ENCODE measurements at places on chromosomes 16 and 17.
A peak's percentile ranks its signal among the peaks of the same experiment; 100 is the strongest.

GRCh38 chr17:17141860-17142552, 64.1 kb downstream of the PLD6 start:
- DNase-seq: peak; percentile 41

DNA sequence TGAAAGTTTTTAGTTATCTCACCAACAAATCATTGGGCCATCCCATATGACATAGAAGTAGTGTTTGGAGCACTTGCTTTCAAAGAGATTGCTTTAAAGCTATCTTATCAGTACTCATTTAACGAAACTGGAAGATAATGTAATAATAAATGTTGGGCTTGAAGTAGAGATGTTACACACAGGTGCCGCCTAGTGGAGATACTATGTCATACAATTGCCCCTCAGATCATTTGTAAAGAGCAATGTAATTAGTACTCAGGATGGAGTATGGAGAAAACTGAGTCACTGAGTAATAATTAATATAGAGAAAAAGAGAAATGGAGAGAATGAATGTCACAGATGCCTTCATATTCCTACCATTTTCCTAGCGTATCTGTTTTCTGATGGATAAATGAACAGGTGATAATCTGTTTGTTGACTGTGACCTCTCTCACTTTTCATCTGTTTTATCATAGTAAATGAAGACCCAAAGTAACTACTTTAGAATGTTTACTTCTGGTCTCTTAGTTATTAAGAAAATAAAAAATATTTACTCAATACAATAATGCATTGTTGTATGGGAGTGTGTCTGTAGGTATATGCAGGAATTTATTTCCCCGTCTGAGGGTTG, 80.4 kb downstream of the EFCAB5 start:
- DNase-seq: no peak

DNA sequence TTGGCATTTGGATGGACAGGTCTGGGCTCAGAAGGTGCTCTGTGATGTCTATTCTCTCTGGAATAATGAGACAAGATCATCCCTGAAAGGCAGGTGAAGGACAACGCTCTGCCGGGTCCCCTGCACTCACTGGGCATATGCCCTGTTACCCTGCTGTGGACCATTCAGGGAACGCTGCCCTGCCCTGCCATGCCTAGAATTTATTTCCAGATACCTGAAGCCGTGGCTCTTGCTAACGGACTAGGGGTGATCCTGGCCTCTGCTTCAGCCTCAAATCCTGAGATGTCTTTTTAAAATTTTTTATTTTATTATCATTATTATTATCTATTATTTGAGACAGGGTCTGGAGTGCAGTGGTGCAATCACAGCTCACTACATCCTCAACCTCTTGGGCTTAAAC, 3.9 kb downstream of the SLC5A11 start:
- no peak for DNase-seq

GRCh38 chr17:41456204-41456603, 11.0 kb downstream of the KRT32 start:
- DNase-seq: no peak

DNA sequence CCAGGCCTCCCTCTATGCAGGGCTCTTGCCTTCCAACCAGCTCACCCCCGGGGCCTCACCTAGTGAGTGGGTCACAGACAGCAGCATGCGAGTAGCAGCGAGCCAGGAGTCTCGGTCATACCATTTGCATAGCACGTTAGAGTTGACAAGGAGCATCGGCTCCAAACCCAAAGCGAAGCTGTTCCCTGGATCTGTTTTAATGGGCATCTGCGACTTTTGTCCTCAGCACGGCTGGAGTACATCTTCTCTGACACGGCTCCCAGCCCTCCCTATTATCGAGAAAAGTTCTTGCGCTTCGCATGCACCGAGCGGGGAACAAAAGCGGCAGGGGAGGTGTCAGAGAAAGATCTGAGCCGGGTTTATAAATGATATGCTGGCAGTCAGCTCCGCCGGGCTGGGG, 253.3 kb downstream of the MAF start:
- DNase-seq: no peak

GRCh38 chr16:22862046-22862445, 48.1 kb downstream of the HS3ST2 start:
- DNase-seq: no peak

GRCh38 chr17:61454381-61455323, 2.4 kb downstream of the TBX4 start:
- no peak for DNase-seq

DNA sequence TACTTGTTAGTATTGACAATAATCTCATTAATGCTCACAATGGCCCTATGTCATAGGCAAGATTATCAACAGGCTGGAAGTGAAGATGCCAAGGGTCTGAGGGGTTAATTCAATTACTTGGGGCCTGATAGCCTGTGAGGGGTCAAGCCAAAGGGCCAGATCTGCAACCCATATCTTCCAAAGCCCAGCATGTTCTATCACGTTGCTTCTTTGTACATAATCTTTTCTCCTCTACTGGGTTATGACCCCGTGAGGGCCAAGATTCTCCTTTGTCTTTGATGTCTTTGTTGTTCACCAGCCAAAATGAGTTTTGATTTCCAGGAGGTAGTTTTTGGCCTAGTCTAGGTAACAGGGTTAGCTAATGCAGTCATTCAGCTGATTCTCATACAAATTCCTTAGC, 347.2 kb downstream of the UTP18 start:
- no peak for DNase-seq

GRCh38 chr17:7720125-7720524, 2.6 kb downstream of the DNAH2 start:
- no peak for DNase-seq

DNA sequence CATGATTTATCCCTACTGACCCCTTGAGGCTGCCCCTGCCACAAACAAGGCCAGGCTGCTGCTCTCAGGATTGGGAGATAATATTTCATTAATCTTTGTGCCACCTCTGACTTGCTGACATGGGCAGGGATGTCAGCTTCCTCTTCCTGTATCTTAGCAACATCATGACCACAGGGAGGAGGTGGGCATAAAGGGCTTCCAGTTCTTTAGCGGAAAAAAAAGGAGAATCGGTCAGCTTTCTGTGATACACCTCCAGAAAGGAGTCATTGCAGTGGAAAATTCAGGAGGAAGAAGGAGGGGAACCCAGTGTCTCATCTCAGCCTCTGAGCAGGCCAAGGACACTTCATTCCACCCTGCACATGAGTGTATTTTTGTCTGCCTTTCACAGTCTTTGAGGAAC, 206.8 kb upstream of the SDK2 start:
- DNase-seq: no peak

DNA sequence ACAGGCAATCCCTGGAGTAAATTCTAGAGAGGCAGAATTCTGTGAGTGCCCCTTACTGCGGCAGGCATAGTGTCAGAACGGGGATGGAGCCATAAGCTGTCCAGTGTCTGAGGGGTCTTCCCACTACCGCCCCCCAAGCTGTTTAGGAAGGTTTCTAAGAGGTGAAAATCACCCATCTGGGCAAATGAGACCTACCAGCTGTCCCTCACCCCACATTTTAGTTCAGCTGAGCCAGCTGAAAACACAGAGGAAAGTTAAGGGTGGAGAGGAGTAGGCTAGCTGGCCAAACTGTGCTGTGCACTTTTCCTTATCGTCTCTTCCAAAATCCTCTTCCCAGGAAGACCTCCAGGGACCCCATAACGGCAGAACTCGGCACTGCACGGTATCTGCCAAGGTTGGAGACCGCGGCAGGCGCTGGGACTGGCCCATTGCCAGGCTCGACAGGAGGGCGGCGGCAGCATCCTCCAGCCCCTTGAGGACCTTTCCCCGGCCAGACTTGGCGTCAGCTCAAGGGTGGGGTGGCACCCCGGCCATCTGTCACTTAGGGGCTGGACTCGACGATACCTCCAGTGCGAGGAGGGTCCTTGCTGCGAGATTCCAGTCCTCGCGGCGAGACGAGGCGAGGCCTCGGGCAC, 955 bp downstream of the ACLY start:
- DNase-seq: no peak

DNA sequence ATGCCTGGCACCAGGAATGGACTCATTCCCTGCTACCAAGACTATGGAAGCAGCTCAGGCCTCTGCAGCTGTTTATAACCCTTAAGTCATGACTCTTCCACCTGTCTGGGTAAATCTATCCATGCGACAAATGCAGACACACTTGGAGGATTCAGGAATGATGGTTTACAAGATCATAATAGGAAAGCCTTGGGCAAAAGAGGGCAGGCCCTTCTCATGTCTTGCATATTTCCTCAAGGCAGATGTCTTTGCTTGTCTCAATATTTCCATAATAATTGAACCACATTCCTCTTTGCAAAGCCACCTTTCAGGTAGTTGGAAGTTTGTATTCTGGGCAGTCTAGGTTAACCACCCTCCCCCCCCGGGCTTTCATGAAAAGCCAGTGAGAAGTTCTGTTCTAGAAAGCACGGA, 884 bp upstream of the JPT1 start:
- DNase-seq: no peak

DNA sequence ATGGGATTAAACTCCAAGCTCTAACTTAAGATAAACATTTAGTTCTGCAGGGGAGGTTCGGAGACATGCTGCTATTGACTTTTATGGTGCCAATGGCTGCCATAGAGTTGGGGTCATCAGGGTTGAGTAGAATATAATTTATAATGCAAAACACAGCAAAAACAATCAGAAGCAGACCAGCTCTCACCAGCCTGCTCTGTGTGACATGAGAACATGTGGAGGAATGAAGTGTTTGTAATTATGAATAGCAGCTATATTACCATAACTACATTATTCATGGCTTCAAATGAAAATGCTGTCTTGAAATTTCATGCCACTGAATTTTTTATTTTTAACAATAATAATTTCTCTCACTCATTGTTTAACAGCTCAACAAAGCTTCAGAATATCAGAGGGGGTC, 645.6 kb upstream of the CDH8 start:
- no peak for DNase-seq

DNA sequence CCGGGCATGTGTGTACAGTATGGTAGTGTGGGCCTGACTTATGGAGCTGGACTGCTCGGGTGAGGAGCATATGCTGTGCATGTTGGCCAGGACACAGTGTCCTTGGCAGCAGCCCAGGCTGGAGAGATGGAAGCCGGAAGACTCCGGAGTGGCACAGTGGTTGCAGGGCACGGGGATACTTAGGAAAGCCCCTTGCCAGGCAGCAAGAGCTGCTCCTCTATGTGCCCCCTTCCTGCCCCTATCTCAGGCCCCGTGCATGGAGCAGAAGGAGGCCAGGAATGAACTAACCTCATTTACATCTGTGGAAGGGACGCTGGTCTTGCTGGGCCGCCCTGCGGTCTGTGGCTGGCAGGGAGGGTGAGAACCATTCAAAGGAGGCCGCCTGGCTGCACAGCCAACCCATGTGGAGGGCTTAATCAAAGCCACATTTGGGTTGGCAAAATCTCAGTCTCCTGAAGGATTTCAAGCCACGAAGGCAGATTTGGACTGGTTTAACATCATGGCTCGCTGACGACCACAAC, 32.2 kb upstream of the RCVRN start:
- DNase-seq: no peak

DNA sequence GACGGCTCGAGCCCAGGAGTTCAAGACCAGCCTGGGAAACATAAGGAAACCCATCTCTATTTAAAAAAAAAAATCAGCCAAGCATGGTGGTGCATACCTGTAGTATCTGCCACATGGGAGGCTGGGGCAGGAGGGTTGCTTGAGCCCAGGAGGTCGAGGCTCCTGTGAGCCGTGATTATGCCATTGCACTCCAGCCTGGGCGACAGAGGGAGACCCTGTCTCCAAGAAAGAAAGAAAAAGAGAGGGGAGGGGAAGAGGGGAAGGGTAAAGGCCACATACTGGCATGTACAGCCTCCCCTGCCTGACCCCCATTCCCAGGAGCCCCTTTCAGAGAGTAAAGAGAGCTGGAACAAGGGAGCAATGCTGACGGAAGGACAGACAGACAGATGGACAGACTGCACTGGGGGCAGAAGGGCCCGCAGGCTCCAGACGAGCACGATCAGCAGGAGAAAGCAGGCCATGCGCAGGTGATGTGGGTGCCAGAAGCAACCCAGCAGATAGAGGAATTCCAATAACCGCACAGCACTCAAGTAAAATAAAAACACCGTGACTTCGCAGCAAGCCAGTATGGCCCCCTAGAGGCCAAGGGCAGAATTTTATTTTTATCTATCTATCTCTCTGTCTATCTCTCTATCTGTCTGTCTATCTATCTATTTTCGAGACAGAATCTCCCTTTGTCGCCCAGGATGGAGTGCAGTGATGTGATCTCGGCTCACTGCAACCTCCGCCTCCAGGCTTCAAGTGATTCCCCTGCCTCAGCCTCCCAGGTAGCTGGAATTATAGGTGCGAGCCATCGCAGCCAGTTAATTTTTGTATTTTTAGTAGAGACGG, 27.1 kb upstream of the SNN start:
- DNase-seq: no peak

- DNase-seq: no peak
Measured at GRCh38 chr16:85454171-85454872, 158.8 kb upstream of the GSE1 start.

- no peak for DNase-seq
Measured at GRCh38 chr17:3735515-3735914, 11.8 kb downstream of the HASPIN start.

DNA sequence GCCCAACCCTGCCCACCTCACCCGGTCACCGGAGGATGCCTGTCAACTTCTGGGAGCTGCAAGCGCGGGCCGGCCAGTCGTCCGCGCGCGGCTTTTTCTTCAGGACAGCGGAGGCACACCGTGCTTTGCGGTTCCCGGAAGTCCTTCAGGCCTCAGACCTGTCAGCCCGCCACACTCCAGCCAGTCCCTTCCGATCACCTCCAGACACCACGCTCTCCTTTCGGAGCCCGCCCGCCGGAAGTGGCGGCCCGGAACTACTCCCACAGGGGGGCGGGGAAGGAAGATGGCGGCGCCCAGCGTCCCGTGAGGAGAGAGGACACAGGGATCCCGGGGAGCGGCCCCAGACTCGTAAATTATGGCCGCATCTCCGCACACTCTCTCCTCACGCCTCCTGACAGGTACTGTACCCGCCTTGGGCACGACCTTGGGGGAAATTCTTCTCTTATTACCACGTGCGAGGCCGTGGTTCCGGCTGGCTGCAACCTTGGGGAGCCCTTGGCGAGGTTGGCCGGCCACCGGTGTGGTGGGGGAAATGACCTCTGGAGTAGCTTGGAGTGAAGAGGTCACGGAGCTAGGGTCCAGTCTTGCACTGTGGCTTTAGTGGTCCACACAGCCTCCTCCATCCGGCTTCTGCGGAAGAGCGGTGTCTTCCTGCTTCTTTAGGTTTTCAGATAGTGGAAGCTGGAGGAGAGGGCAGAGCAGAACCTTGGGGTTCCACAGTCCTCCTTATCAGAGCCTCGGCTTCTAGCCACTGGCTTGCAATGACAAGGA, at the start of gene COX10:
COX10 (plus strand) TSS at position 254 of the 771 bp plus-strand sequence; CDS start at position 356, 102 bp downstream.
- DNase-seq: peak; percentile 68

DNA sequence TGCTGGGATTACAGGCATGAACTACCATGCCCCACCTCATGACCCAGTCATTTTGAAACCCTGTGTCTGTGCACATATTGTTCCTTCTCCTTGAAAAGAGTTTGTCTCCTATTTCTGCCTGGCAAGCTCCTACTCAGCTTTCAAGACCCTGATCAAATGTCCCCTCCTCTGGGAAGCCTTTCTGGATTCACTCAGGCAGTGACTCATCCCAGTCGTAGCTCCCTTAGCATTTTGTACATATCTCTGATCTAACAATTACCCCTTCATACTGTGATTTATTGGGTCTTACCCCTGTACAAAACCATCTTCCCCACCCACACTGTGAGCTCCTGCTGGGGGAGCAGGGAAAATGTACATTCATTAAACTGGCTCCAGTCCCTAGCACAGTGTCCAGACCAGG, 18.1 kb upstream of the ABCC12 start:
- DNase-seq: no peak

GRCh38 chr16:13835935-13836730, 83.8 kb upstream of the ERCC4 start:
- DNase-seq: no peak

Data from CMK (cell line).